GM23248 (cell line): ENCODE measurements at places on chromosomes 4 and X. TPM values are rescaled to one million over a fixed set of nuclear protein-coding genes. Genes with fewer than 3 reads are reported as not detected.

DNA sequence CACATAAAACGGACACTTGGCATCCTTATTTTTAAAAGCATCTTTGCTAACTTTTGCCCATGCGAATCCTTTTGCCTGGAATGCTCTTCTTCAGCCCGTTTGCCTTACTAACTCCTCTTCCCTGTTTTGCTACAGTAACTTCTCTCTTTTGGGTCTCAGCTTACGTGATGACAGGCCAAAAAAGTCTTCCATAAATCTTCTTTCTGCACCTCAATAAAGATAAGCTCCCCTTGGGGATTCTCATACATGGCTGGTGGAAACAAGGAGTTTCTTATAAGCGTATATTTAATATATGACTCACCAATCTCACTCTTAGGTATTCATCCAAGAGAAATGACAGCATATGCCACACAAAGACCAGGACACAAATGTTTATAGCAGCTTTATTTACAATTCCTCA, 192.7 kb downstream of the RCHY1 start:
- no peak for DNase-seq

GRCh38 chr4:21117541-21118180, 417.4 kb downstream of the PACRGL start:
- peak; percentile 10 for DNase-seq

GRCh38 chr4:6616087-6616995, 24.1 kb upstream of the MRFAP1 start:
- DNase-seq: no peak

DNA sequence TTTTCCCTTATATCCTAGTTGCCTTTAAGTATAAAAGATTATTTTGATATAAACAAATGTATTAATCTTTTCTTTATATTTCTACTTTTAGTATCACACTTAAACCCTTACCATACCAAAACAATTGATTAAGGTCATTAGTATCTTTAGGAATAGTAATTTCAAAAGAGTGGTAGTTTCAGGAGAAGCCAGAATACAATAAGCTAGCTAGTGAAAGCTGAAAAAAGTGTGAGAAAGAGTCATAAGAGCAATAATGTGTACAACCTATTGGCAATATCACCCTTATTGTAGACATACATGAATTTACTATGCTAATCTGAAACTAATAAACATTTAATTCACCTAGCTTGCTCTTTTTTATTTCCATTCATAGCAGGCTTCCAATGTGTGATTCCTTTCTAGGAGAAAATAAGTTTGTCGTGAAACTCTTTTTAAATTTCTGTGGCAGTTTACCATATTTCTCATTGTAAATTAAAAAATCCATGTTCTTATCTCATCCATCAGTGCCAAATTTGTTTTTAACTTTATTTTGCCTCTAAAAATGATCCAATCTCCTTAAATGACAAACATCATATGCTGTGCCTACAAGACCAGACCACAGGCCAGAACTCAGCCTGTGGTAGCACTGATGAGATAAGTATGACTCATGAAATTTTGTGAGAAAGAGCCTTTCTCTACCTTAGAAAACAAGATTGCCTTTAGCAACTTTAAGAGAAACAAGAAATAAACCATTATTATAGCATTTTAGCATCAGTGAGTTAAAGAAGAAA, 8.1 kb downstream of the NEK1 start:
- DNase-seq: peak; percentile 88

DNA sequence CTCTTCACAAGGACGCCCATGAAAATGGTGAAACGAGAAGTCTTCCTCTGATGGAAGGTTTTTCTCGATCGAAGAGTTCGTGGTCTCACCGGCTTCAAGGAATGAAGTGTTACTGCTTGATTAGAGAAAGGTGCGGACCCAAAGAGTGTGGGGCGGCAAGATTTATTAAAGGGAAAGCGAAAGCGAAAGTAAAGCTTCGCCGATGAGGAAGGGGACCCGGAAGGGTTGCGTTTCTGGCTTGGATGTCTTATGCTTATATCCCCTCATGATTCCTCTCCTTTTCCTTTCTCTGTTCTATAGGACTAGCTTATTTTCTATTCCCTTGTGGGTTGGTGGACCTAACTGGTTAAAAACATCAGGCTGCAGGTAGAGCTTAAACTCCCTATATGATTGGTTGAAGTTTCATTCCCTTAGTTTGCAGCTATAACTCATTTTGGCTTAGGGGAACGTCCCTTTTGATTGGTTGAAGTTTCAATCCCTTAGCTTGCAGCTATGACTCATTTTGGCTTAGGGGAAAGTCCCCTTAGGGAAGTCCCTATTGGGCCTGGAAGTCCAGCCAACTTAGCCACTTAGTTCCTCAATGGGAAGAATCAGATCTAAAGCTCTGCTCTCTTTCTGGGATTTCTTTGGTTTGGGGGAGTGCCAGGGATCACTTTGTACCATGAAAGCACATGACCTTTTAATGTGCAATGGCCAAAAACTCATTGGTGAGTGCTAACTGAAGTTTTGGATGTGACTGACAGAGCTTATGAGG, 1025.0 kb upstream of the PCDH10 start:
- no peak for DNase-seq

DNA sequence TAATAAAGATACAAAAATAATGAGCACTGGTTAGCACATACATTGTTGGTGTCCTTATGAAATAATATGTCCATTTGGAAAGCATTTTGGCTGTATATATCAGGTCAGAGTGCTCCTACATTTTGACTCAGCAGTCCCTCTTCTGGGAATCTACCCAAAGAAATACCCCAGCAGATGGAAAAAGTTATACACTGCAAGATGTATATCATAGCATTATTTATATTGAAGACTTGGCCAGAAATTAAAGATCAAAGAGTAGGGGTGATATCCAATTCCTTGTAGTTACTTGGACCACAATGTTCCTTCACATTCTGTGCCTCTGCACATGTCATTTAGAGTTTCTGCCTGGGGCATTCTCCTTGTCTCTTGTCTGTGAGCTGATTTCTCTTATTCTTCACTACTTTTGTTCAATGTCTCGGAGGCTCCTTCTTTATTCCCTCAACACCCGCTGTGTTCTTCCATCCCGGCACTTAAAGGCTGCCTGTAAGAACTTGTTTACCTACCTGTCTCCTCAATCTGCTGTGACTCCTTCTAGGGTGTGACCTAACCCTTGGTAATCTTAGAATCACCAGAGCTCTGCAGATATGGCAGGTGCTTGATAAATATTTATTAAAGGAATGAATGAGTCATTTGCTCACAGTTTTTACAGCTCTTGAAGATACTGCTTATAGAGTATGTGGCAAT, 3.1 kb upstream of the TSPAN5 start:
- DNase-seq: no peak

GRCh38 chr4:55385201-55385649, 10.5 kb upstream of the TMEM165 start:
- DNase-seq: no peak

DNA sequence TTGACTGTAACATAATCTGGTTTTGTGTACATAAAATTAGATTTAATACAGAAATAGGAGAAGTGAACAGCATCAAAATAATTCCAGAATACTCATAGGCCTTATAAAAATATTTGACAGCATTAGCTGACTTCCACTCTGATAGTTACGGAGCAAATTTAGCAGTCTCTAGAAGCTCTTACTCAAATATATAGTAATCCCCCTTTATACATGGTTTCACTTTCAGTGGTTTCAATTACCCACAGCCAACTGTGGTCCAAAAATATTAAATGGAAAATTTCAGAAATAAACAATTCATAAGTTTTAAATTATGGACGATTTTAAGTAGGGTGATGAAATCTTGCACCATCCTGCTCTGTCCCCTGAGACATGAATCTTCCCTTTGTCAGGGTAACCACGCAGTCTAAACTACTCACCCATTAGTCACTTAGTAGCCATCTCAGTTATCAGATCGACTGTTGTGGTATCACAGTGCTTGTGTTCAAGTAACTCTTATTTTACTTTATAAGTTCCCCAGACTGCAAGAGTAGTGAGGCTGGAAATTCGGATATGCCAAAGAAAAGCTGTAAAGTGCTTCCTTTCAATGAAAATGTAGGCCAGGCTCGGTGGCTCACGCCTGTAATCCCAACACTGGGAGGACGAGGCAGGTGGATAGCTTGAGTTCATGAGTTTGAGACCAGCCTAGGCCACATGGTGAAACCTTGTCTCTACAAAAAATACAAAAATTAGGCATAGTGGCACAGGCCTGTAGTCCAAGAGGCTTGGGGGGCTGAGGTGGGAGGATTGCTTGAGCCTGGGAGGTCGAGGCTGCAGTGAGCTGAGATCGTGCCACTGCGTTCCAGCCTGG, 17.2 kb upstream of the RTL9 start:
- peak; percentile 88 for DNase-seq

GRCh38 chr4:26424838-26425237, 65.4 kb downstream of the CCKAR start:
- peak; percentile 21 for DNase-seq

- peak; percentile 70 for DNase-seq
Observed at GRCh38 chr4:9812501-9813340, 31.3 kb downstream of the DRD5 start.

DNA sequence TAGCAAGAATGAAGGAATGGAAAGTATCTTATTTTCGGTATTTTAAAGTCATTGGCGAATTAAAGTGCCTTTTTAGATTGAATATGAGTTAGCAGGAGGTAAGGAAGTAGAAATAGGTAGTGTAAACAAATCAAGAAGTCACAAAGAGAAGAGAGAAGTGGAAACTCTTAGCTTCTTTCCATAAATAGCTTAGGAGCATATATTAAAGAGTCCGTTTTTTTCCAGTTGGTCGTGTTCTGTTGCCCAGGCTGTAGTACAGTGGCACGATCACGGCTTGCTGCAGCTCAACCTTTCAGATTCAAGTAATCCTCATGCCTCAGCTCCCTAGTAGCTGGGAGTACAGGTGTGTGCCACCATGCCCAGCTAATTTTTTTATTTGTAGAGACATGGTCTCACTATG, 56.4 kb downstream of the UBE2K start:
- DNase-seq: no peak

- peak; percentile 2 for DNase-seq
Observed at GRCh38 chr4:123298261-123298660, 98.3 kb upstream of the SPRY1 start.

GRCh38 chr4:78265006-78265405, 207.9 kb downstream of the FRAS1 start:
- no peak for DNase-seq

DNA sequence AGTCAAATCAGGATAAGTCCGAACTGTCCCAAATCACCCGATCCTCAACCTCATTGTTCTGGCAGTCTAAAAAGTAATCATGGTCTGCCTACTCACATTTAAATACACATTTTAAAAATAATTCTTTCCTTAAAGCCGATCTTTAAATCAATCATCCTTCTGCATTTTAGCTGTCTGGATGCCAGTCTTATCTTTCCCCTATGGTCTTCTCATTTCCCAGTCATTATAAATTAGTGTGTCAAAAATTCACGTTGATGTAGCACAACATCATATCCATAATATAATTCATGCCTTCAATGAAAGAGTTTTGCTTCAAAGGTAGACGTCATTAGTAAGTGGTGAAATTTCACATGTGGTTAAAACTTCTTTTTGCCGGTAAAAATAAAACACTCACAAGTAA, 108.1 kb upstream of the FRG1 start:
- no peak for DNase-seq

The PROM1 gene
- not detected in 2 replicates for polyA plus RNA-seq

The CSAG3 gene
- polyA plus RNA-seq: not detected in 2 replicates

The NXF2B gene
- not detected in 2 replicates for polyA plus RNA-seq

The SULT1B1 gene
- 0.10 and 0.11 TPM in 2 replicates for polyA plus RNA-seq

The EIF2S3 gene
- 57.2 and 57.9 TPM in 2 replicates for polyA plus RNA-seq

The CDX4 gene
- polyA plus RNA-seq: not detected in 2 replicates

The TLR6 gene
- polyA plus RNA-seq: 0.36 and 0.37 TPM in 2 replicates

The GAGE2A gene
- not detected in 2 replicates for polyA plus RNA-seq

The MAGEA9 gene
- not detected in 2 replicates for polyA plus RNA-seq

The P2RY4 gene
- not detected in 2 replicates for polyA plus RNA-seq

The PNCK gene
- not detected in 2 replicates for polyA plus RNA-seq
